NCI-H1436 (cell line): ENCODE measurements at places on chromosomes 3 and 15.

- no peak for DNase-seq
Observed at GRCh38 chr3:152835601-152836102, 721 bp downstream of the P2RY1 start.

DNA sequence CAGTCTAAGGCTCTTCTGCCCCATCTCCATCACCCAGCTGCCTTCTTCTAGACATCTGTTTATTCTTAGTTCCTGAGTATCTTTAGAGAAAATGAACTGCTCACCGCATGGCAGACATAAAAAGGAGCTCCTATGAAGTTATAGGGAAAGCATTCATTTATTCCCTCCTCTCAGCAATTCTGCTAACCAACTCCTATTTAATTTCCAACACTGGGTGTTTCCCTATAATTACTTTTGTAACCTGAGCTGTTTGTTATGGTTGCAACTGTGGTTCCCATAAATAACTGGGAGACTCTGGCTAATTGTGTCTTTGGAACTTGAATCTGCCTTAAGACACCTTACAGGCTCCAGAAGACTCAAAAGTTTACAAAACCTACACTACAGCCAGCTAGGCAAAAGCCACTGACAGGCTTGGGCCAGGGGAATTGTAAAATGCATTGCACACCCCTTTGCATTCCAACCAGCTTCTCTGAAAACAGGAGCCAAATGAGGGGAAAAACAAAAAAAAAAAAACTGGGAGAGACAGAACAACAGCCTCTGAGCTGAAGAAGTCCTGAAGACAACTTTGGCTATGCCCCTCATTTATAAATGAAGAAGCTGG lies 231.5 kb upstream of the FEZF2 start:
- DNase-seq: no peak

DNA sequence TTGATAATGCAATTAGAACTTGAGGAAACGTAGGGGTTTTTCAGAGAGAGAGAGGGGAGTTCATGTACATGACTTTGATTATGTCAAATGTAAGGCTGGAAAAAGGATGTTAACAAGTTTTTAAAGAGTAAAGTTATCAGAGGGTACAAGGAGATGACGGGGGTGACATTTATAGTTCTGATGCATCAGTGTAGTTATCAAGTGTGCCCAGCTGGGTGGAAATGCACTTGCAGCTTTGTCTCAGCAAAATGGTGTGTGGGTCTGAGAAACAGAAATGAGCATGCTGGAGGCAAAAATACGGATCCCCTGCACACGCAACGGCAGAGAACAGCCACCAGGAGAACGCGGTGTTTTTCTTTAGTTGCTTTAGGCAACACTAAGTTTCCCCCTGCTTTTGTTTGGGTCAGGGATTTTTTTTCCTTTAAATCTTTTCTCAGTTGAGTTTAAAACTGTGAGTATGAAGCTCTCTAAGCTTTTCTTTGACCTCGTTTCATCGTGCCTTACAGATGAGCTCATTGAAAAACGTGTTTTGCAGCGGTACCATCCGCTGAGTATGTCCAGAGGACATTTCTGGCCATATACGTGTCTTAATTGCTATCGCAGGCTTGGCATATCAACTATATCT lies 205.4 kb downstream of the PDZRN3 start:
- DNase-seq: no peak

DNA sequence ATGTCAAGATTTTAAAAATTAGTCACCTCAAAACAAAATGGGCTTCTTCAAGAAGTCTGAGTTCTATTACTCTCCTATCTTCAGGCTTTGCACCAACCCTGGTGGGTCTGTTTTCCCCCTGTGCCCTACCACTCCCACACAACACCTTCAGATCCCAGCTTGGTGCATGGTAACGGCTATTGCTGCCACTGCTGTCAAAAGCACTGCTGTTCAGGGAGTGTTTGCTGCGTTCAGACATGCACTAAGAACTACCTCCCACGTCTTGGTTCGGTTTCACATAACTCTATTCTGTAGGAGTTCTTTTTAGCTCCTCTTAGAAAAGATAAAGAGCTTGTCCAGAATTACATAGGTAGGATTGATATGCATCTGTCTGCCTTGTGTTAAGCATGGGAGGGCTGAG lies 799.2 kb downstream of the NR2F2 start:
- no peak for DNase-seq

DNA sequence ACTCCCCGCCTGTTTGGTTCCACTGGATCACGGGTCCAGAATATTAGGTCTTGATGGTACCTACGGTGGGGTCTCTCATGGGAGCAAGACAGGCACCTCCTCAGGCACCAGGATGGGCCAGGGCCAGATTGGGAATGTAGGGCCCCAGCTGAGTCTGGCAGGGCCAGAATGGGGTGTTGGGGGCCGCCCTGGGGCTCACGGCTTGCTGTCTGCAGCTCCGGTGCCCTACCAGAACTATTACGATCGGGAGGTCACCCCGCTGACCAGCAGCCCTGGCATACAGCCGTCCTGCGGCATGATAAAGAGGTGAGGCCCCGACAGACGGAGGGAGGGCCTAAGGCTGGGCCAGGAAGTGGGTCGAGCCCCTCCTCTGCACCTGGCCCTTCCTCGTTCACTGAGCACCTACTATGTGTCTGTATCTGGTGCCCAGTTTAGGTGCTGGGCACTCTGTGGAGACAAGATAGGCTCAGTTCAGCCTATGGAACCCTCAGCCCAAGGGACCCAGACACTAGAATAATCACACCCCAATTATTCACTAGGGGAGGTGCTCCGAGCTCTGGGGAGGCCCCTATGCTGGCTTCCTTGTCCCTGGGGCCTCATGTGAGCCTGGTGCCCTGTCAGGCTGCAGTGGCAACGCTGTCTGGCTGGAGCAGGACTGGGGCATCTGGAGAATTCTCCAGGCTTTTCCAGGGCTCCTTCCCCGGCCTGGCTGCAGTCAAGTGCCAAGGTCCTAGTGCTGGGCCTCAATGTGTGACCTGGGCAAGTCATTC lies 37.9 kb downstream of the PSTPIP1 start:
- no peak for DNase-seq

DNA sequence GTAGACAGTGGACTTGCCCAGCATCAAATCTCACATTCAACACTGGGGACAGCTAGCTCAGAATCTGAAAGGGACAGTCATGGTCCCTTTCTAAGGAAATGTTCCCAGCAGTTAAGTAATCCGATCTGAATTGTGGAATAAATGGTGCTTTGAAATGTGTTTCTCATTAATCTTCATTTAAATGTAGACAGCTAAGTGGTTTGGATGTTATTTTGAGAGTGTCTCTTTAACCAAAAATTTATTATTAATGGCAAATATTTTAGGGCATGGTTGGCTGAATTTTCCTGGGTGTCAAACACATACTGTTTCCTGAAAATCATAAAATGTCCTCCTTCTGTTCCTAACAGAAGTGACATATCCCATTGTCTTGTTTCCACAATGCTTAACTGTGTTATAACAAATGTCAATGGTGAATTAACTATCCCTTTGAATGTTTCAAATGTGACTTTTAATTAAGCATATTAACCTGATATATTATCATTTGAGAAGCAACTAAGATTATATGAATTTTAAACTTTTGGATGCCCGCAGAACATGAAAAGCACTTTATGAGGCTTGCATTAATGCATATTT lies 210.8 kb downstream of the CHST2 start:
- no peak for DNase-seq

DNA sequence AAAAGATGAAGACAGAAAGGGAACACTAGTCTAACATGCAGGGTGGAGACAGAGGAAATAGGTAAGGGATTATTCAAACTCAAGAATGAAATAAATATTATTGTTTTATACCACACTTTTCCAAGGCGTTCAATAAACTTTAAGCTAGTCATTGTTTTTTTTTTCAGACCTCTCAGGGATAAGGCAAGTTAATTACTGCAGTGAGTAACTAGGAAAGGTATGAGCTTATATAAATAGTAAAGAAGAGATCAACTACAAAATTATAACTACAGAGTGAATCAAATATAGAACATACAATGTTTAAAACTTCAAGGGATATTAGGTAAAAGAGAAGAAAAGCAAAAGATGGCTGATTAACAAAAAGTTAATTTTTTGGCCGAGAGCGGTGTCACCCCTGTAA lies 31.5 kb upstream of the XXYLT1 start:
- DNase-seq: no peak

DNA sequence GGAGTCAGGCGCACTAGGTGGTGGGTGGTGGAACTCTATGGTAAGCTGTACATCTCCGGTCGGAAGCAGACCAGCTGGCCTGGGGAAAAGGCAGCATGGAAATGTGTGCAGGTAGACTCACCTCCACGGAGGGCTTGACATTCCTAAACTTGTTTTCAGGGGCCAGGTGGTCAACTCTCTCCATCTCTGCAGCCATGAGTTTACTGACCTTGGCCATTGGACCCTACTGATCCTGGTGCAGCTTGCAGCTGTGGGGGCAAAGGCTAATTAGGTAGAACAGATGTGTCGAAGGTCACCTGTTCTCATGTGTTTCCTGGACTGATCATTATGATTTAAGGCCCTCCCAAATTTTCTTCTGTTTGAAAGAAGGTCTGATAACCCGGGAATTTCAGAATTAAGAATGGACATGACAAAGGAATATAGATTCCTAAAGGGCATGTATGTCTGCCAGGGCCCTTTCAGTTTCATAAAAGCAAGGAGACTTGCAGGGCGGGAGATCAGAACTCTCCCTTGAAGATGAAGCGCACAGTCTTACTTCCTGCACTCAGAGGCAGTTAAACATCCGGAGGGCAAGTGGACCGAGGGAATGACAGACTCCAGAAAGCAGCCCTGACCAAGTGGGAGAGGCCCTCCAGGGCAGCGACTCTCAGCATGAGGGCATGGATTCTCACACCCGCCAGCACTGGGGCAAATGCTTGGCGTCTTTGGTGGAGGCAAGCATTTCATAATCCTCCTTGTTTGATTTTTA lies 56.1 kb upstream of the CMTM7 start:
- DNase-seq: no peak

- DNase-seq: no peak
Observed at GRCh38 chr15:63922261-63922904, 88.6 kb upstream of the HERC1 start.

GRCh38 chr3:51974277-51974962 lies 444 bp upstream of the ABHD14A start:
- DNase-seq: no peak

DNA sequence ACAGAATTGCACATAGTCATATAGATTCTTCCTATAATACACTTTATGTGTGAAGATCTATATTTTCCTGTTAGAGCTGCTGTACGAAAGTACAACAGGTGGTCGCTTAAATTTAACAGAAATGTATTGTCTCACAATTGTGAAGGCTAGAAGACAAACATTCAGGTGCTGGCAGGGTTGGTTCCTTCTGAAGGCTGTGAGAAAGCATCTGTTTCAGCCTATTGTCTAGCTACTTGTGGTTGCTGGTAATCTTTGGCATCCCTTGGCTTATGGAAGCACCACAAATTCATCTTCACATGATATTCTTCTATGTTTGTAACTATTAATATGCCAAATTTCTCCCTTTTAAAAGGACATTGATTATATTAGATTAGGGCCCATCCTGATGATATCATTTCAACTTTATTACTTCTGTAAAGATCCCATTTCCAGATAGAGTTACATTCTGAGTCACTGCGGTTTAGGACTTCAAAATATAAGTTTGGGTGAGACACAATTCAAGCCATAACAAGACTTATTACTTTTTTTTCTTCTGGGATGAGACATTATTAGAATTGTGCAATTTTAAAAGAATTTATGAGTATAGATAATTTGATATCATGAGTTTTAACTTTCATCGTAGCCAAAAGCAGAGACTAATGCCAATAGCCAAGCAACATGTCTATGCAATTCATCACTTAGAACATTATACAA lies 248.1 kb upstream of the BCHE start:
- DNase-seq: no peak

- no peak for DNase-seq
Observed at GRCh38 chr15:72998681-72999466, 53.4 kb upstream of the NEO1 start.

- DNase-seq: no peak
Observed at GRCh38 chr15:89341316-89342005, 6.8 kb upstream of the POLG start.

DNA sequence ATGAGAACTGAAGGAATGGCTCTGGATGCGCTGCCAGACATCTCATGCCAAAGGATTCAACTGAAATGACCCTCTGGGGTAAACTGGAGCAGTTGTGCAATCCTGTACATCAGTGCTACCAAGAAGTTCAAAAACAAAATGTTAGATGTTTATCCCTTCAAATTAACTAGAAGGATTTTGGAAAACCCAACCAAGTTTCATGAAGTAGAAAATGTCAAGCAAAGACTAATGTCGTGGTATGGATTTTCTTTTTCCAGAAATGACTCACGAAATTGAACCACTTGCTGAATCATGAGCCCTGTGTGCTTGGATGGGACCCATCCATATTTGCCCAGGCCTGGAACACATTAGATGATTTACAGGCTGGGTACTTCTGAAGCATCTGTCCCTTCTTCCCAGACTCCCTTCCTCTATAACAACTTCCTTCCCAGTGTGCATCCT lies 101.6 kb downstream of the LRTM1 start:
- no peak for DNase-seq
